DMS53 (cell line): ENCODE measurements at places on chromosomes 3 and 15.

GRCh38 chr15:51936105-51936478 is 35.5 kb downstream of the LEO1 start:
- DNase-seq: no peak

DNA sequence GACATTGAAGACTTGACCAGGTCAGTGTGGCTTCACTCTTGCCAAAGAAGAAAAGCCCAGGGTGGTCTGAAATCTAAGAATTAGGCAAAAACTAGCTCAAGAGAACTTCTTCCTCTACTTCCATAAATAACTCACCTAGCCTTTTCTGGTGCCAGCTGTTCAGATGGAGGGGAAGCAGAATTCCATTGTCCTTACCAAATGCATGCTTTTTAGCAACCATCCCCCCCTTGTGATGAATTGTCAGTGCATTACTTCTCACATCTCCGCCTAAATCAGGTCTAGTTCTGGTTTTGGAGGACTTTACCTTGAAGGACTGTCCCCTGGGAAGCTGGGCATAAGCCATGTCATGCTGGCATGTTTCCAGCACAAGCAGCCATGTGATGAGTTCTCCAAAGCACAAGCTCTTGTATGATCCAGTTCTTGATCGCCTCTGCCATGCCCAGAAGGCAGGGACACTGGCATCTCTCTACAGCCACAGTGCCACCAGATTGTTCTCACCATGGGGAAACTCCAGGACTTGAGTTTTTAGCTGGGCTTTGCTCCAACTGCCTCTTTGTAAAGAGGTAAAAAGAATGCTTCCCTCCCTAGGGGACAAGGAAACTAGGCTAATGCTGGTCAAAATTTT is 96.4 kb upstream of the IL12A start:
- DNase-seq: peak; percentile 10

- no peak for DNase-seq
Observed at GRCh38 chr3:125460233-125460632, 59.8 kb downstream of the SNX4 start.

- no peak for DNase-seq
Observed at GRCh38 chr3:248864-249520, 52.4 kb downstream of the CHL1 start.
